ENCODE measurements at places on chromosomes 3 and 15. TPM values are rescaled to one million over a fixed set of nuclear protein-coding genes. Genes with fewer than 3 reads are reported as not detected.

Gene SLCO2A1
- 0.78 TPM for total RNA-seq

Gene MORC1
- total RNA-seq, result 0.31 TPM

Gene SEMA6D
- total RNA-seq, result 49.8 TPM

Gene EFCC1
- total RNA-seq, result 0.94 TPM

Gene CNTN3
- total RNA-seq, result 16.2 TPM

Gene SCN11A
- 0.31 TPM for total RNA-seq

Gene ATP8B4
- total RNA-seq, result 6.6 TPM

Gene GOLGA8G
- not detected for total RNA-seq

Gene CPNE9
- total RNA-seq, result 0.31 TPM

Gene ZDHHC23
- total RNA-seq, result 12.2 TPM

Gene PRSS50
- 0.31 TPM for total RNA-seq

Gene PCNP
- total RNA-seq, result 130 TPM

Gene TMEM158
- 23.4 TPM for total RNA-seq

Gene FRMD5
- 29.2 TPM for total RNA-seq

Gene STIMATE
- 9.2 TPM for total RNA-seq

DNA sequence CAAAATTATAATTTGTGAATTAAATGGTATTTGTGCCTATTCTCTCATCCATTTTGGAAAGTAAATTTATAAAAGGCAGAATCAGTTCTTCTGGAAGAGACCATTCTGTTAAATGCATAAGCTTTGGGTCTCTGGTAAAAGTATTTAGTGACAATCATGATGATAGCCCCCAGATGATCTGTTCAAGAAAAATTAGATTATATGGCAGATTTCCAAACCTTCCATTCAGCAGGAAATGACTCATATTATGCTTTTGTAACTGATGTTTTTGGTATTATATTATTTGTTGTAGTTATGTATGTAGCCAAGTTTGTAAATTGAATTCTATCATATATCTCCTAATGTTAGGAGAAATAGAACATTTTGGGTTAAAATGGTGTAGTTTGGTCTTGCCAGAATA lies 340.8 kb upstream of the DPH6 start:
- no peak for DNase-seq

GRCh38 chr3:180749796-180750195 lies 70.5 kb upstream of the CCDC39 start:
- DNase-seq, result no peak

- no peak for DNase-seq
Measured at GRCh38 chr3:14535616-14536015, 4.5 kb downstream of the GRIP2 start.

DNA sequence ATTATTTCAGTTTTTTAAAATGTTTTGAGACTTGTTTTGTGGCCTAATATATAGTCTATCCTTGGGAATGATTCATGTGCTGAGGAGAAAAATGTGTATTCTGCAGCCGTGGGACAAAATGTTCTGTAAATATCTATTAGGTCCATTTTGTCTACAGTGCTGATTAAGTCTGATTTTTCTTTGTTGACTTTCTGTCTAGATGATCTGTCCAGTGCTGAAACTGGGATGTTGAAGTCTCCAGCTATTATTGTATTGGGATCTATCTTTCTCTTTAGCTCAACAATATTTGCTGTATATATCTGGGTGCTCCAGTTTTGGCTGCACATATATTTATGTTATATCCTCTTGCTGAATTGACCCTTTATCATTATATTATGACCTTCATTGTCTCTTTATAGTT lies 85.2 kb downstream of the UBE2E2 start:
- no peak for DNase-seq

- DNase-seq, result no peak
Measured at GRCh38 chr3:144586382-144586781, 614.8 kb downstream of the DIPK2A start.

- DNase-seq, result no peak
Measured at GRCh38 chr3:47250309-47251060, 32.1 kb downstream of the KIF9 start.

DNA sequence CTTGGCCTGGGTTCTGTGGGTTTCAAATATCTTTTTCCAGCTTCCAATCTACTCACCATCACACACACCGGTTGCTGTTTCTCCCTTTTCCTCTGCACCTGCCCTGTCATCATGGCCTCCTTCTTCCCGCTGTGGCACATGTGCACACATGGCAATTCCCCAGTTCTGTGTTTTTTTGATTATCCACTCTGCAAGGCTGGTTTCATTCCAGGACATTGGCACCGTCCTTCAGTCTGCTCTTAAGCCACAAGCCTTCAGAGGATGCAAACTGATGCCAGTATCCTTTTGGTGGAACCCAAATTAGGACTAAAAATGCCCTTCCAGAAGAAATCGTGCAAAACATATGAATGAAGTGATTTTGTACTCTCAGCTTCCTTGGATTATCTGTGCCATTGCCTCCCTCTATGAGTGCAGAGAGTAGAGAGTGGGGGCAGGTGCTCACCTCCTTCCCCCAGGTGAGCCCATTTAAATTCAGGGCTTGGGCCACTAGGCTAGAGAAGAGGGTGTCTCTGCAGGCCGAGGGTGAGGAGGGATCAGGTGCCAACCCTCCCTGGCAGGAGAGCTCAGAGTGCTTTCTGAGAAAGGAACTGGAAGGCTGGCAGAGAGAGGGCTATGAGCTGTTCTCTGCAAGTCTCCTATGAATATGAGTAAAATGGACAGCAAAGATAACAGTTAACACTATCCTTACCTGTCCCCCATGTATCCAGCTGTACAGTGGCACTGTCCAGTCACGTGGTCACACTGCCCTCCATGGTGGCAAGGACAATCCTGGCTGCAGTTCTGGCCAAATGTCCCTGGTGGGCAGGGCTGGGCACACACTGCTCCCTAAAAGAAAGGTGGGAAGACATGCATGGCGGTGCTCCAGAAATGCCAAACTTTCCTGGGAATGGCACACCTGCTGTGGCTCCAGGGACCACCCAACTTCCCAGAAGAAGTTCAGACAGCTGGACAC lies 100.8 kb downstream of the RAB11A start:
- no peak for DNase-seq

GRCh38 chr15:101264911-101265641 lies 12.2 kb downstream of the SELENOS start:
- no peak for DNase-seq

DNA sequence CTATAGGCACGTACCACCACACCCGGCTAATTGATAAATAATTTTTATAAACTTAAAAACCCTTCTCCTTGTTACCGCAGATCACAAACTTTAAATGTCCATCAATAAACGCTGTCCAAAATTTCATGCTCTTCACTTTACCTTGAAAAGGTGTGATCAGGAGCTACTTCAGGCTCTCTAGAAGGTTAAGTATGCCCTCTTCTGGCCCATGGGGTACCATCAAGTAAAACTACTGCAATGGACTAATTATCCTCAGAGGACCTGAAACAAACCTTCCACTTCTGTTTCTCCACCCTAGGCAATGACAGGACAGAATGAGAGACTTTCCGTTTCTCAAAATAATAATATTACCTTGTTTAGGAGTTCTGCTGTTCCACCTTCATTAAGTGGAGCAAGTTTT lies 9.2 kb downstream of the LZTFL1 start:
- no peak for DNase-seq

- DNase-seq, result peak; percentile 55
Measured at GRCh38 chr3:135895106-135895733, 70.3 kb upstream of the PPP2R3A start.

Measured in occipital lobe (tissue), 3 donors.